ENCODE measurements at places on chromosomes 7 and 10. TPM values are rescaled to one million over a fixed set of nuclear protein-coding genes. Genes with fewer than 3 reads are reported as not detected.

The IL2RA gene
- not detected for total RNA-seq

The MYO3A gene
- not detected for total RNA-seq

The ZNF488 gene
- 0.18 TPM for total RNA-seq

The TAS2R41 gene
- total RNA-seq, result not detected

The GRID2IP gene
- not detected for total RNA-seq

The TRIM73 gene
- total RNA-seq, result 0.18 TPM

The MLXIPL gene
- total RNA-seq, result 2.0 TPM

The STAG3 gene
- total RNA-seq, result 0.90 TPM

The WEE2 gene
- not detected for total RNA-seq

The CABCOCO1 gene
- total RNA-seq, result 3.4 TPM

The SPDYE2B gene
- total RNA-seq, result 0.16 TPM

The FAM221A gene
- 1.4 TPM for total RNA-seq

The PAPSS2 gene
- total RNA-seq, result 96.9 TPM

The CISD1 gene
- total RNA-seq, result 82.9 TPM

The PLXDC2 gene
- total RNA-seq, result 11.2 TPM

The CRHR2 gene
- total RNA-seq, result not detected

The CDNF gene
- 1.2 TPM for total RNA-seq

The HOXA6 gene
- total RNA-seq, result not detected

The CPA1 gene
- total RNA-seq, result 0.45 TPM

The PRLHR gene
- not detected for total RNA-seq
